ENCODE measurements at places on chromosomes 3 and 15.

DNA sequence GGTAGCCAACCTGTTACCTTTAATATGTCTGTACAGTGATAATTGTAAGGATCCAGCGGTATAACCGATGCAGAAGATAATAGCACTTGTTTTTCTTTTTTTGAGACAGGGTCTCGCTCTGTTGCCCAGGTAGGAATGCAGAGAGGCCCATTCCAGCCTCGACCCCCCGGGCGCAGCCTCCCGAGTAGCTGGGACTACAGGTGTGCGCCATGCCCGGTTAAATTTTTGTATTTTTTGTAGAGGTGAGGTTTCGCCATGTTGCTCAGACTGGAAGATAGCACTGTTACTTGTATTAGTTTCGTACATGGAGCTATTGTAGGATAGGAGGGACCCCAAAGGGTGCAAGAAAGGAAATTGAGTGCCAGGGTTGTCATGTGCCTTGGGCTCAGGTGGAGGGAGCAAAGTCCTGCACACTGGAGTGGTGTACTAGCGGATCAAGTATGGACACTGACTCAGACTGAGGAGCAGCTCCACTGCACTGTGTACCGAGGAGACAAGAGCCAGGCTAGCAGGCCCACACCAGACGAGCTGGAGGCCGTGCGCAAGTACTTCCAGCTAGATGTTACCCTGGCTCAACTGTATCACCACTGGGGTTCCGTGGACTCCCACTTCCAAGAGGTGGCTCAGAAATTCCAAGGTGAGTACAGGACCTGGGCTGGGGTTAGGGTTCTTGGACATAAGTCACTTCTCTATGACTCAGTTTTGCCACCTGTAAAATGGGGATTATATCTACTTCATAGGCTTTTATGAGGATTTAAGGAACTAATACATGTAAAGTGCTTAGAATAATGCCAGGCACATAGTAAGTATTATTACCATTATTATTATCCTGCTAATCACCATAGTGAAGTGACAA lies 1.0 kb downstream of the OGG1 start:
- DNase-seq, result no peak

DNA sequence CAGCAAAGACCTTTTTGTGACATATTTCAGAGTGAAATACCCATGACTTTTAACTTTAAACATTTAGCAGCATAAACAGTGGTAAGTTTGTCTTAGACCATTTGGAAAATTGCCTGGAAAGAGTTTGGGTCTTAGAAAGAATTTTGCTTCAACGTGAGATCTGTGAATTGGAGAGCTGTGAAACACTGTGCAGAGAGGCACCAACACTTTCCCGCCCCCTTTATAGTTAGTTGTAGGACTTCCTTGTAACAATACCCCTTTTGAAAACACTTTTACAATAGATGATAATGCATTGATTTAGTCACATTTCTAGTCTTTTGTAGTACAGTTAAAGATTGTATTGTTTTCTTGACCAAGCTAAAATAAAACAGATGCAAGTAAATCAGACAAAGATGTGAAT lies 43.5 kb upstream of the MBNL1 start:
- no peak for DNase-seq

DNA sequence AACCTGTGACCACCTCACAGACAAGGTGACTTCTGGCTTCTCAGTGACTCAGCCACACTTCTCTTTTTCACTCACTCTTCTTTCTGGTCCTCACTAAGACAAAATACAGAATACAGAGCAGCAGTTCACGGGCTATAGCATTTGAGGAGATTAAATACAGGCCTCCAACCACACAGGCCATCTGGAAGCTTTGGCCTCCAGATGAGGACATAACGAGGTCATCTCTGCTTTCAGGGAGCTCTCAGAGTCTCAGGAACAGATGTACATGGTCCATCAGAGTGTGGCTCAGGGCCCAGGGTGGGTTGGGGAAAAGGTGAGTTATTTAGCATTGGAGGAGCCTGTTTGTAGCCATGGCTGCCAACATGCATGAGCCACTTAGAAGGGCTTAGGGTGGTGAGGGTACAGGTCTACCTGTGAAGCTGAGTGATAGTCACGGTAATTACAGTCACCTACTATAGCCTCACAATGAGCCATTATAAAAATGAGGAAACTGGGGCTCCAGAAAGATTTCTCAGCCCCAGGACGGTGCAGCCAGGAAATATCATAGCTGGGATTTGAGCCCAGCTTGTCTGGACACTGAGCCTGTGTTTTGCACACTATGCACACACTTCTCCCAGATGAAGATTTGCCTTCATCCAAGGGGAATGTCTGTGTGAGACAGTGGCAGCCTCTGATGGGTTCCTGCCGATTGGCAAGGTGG lies 159.8 kb upstream of the CTDSPL start:
- DNase-seq, result no peak

- no peak for DNase-seq
These were observed 159.7 kb downstream of the GOLIM4 start for GRCh38 chr3:167936019-167936418.

- DNase-seq, result no peak
These were observed 42.6 kb downstream of the CLDN1 start for GRCh38 chr3:190279690-190280089.

GRCh38 chr15:43243020-43243645 lies 22.3 kb upstream of the EPB42 start:
- no peak for DNase-seq

DNA sequence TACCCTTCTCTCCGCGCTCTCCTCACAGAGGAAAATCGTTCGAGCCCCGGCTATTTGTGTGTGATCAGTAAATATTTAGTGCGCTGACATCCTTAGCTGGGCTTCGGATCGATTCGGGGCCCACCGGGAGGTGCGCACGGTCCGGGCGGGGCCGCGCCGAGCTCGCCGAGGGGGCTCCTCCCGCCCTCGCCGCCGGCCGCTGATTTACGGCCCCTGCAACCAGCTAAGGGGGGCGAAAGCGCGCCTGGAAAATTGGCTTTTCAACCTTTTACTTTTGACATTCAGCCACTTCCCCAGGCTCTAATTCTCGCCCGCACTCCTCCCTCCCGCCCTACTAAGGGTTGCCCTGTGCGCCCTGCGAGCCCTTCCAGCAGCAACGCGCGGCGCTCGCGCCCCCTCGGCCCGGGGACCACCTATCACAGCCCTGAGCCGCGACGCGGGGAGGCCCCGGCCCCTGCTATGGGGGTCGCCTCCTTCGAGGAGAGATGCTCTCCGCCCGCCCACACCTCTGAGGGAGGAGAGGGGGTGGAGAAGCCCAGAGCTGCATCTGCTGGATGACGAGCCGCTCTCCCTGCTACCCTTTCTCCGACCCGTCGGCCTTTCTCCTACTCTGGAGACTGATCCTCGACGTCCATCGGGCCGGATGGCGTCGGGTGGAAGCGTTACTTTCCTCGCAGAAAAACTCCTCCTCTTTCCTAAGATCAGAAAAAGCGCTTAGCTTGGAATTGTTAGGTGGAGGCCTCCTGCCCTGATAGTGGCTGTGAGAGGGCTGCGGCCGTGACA lies 7.8 kb upstream of the NR2F2 start:
- no peak for DNase-seq

DNA sequence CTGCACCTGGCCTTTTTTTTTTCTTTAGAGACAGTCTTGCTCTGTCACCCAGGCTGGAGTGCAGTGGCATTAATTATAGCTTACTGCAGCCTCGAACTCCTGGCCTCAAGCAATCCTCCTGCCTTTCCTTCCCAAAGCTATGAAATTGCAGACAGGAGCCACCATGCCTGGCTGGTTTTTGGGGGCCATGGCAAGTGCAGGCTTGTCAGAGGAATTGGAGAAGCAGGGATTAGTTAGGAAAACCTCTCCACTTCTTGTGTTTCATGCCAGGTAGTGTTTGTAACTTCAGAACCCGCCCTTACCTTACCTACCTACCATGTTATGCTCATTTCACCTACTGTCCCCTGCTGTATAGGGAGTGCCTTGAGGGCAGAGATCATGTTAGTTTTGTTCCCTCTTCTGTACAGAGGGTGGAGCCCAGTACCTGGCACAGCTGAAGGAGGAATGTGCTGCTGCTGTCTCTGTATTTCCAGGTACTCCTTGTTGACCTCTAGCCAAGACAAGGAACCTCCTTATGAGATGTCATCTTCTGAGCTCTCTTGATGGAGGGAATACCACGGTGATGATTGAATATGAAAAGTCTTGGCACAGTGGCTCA lies 43.8 kb downstream of the TRAK1 start:
- no peak for DNase-seq

DNA sequence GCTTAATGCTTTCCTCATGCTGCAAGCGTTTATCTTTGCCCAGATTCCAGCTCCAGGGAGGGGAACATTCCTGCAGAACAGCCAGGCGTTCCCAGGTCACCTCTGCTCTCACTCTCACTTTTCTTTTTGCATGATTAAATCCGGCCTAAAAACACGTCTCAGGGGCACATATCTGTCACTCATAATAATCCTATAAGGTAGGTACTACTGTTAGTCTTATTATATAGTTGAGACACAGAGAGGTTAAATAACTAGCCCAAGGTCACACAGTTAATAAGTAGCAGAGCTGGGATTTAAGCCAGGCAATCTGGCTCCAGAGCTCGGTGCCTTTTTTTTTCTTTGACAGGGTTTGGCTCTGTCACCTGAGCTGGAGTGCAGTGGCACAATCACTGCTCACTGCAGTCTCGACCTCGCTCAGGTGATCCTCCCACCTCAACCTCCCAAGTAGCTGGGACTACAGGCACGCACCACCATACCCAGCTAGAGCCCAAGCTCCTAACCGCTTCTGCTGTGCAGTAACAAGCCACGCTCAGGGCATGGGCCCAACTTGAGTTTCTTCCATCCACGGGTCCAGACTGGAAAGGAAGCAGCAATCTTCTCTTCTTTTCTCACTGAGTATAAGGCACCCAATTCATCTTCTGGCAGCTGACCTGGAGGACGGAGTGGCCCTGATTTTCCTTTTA lies 96.5 kb downstream of the LIPC start:
- no peak for DNase-seq

DNA sequence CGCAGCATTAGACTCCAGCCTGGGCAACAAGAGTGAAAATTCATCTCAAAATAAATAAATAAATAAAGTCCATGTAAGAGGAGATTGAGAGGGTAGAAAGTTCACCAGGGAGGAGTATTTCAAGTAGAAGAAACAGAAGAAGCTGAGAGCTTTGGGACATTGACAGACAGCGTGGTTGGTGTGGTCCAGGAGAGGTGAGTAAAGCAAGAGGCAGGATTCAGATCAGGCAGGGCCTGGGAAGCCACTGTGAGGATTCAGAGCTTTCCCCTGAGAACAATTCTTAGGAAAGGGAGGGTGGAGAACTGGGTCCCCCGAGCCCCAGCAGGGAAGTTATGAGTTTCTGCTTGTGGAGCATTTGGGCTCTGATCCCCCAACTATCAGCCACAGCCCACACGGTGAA lies 54.2 kb upstream of the AMOTL2 start:
- DNase-seq, result no peak

DNA sequence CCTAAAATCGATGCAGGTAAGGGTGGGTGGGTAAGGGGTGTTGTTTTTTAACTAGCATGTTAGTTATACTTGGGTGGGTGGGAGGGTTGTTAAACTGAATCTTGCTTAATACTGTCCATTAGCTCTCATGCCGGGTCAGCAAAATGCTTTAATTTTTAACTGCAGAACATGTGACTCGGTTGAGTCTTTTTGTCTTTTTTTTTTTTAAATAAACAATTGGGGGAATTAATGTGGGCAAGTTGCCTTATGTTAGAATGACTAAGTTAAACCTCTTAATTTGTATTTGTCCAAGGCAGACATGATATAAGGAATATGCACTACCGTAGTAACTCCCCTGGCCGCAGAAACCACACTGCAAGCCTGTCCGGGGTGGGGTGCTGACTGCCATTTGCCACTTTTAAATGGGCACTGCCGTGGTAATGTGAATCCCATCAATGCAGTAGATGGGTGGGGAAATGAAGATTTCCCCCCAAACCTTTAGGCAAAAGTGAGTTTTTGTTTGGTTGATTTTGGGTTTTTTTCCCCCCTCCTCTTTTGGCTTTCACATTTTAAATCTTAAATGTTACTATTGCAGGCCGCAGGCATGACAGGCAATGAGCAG lies 54.3 kb upstream of the CCR4 start:
- no peak for DNase-seq

- no peak for DNase-seq
These were observed 431.4 kb downstream of the PDCD6IP start for GRCh38 chr3:34229876-34230275.

GRCh38 chr3:171320750-171321558 lies 139.3 kb downstream of the TNIK start:
- DNase-seq, result no peak

DNA sequence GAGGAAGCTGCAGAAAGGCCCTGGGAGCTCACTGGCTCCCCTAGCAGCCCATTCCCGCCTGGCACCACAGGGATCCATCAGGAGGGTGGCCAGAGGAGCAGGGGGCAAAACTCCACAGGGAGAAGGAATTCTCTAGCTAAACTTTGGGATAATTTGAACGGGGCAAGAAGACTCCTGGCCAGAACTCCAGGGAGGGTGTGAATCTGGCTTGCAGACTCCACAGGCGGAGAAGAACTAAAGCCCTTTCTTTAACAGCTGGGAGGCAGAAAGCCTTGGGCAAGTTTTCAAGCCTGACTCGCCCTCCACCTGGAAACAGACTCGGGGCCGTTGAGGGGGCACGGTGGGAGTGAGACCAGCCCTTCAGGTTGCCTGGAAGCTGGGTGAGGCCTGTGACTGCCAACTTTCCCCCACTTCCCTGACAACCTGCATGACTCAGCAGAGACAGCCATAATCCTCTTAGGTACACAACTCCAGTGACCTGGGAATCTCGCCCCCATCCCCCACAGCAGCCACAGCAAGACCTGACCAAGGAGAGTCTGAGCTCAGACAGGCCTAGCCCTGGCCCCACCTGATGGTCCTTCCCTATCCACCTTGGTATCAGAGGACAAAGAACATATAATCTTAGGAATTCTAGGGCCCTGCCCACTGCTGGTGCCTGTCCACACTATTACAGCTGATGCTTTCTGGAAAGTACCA lies 28.6 kb downstream of the SLC27A2 start:
- DNase-seq, result no peak

- no peak for DNase-seq
These were observed 50.5 kb upstream of the KCNMB2 start for GRCh38 chr3:178485756-178486155.

DNA sequence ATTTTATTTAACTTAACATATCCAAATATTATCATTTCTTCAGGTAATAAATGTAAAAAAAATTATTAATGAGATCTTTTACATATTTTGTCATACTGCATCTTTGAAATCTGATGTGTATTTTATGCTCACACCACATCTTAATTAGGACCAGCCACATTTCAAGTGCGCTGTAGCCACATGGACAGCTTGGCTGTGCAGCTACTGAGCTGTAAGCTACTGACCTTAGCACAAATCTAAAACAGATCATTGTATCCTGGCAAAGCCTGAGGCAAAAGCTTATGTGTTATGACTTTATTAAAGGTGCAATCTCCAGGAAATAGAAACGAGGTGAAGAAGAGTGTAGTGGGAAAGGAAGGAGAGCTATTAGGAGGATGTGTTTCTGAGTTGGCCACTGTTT lies 126.7 kb upstream of the UBE2E2 start:
- no peak for DNase-seq

Data from CD4-positive, alpha-beta T cell treated with Interferon gamma for 1 hour (primary cell).